Spleen (tissue), 13 donors: ENCODE measurements at places on chromosomes 5 and 9. TPM values are rescaled to one million over a fixed set of nuclear protein-coding genes. Genes with fewer than 3 reads are reported as not detected.

NUTM2G gene
- total RNA-seq = not detected

SPATA9 gene
- 1.4 TPM for total RNA-seq

KYAT1 gene
- total RNA-seq = 5.2 TPM

HAPLN1 gene
- not detected for total RNA-seq

TLR4 gene
- 138 TPM for total RNA-seq

PDZD2 gene
- 3.7 TPM for total RNA-seq

PCDHGA12 gene
- 4.3 TPM for total RNA-seq

PARP8 gene
- 137 TPM for total RNA-seq

DOK3 gene
- total RNA-seq = 167 TPM

GRCh38 chr5:17219006-17219422 lies 1.6 kb downstream of the BASP1 start:
- H3K27ac ChIP-seq = peak overlapping the region; percentile 96
- H3K36me3 ChIP-seq = no peaks in the 10 kb centered on the region
- peak; percentile 84 for DNase-seq
- H3K27me3 ChIP-seq = peaks cover 46% of the 10 kb centered on the region
- H3K4me1 ChIP-seq = peaks cover 90% of the 10 kb centered on the region

GRCh38 chr5:113269023-113269997 lies 165.5 kb downstream of the TSSK1B start:
- no peak for DNase-seq
- no peaks in the 10 kb centered on the region for H3K27me3 ChIP-seq
- peaks cover 10% of the 10 kb centered on the region for H3K4me1 ChIP-seq
- H3K27ac ChIP-seq = no peak overlapping the region
- no peak overlapping the region for H3K4me3 ChIP-seq

DNA sequence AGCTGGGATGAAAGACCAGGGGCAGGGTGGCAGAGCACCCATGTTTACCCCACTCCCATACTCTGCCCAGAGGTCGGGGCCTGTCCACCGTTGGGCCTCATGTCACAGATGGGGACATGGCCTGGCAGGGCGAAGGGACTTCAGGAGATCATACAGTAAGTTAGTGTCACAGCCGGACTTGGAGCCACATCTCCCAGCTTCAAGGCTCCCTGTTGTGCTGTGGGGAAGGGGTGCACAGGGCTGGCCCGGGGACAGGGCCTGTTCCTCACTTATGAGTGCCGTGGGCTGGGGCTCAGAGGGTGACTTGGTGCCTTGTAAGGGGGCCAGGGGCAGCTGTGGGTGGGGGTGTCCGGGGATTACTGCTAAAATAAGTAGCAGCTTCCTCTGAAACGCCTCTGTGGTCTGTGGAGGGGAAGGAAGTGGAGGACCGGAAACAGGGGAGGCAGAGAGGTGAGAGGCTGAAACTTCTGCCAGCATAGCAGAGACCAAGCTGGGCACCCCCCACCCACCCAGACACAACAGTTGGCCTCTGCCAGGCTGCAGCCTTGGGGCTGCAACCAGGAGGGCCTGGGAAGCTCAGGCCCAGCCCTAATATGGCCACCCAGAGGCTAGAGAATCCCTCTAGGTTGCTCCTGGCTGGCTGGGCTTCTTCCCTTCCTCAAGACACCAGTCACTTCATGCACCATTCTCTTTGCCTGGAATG lies 41.1 kb upstream of the NEK6 start:
- H3K27ac ChIP-seq = peak overlapping the region; percentile 90
- H3K4me3 ChIP-seq = no peak overlapping the region
- peaks cover 82% of the 10 kb centered on the region for H3K4me1 ChIP-seq
- DNase-seq = peak; percentile 93
- no peaks in the 10 kb centered on the region for H3K27me3 ChIP-seq

DNA sequence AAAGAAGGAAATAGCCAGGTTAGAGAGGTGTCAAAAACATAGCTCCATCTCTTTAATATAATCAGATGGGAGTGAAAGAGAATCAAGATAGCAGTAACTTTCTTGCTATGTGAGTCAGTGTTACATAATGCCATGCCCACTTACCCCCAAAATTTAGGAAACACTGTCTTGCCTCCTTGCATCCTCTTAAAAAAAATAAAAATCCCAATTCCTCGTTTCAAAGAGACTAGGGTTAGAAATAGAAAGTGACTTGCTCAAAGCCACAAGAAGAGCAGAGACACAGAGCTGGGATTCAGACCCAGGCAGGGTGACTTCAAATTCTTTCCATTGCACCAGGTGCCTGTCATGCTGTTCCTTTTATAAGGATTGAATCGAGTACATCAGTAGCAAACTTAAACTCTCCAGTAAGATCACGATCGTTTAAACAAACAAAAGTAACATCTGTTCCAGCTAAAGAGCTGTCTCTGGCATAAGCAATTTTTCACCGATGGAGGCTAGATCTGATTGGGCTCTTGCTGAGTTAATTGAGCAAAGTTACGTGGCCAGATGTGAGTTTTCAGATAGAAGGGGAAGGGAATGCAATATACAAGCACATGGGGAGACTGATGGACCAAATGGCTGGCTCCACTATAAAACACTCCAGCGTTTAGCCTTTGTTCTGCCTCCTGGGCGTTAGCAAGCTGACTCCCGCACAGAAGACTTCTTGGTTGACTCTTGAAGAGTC lies 176.9 kb downstream of the PALM2AKAP2 start:
- no peaks in the 10 kb centered on the region for H3K27me3 ChIP-seq
- H3K36me3 ChIP-seq = no peaks in the 10 kb centered on the region
- H3K4me3 ChIP-seq = no peak overlapping the region
- DNase-seq = no peak
- no peaks in the 10 kb centered on the region for H3K4me1 ChIP-seq

- H3K4me1 ChIP-seq = peaks cover 97% of the 10 kb centered on the region
- DNase-seq = no peak
- peaks cover 26% of the 10 kb centered on the region for H3K36me3 ChIP-seq
- no peaks in the 10 kb centered on the region for H3K27me3 ChIP-seq
- peak overlapping the region; percentile 70 for H3K27ac ChIP-seq
- no peak overlapping the region for H3K4me3 ChIP-seq
These were observed 20.0 kb downstream of the CEMIP2 start for GRCh38 chr9:71748280-71748743.

GRCh38 chr5:162654661-162655405 lies 587.3 kb downstream of the GABRG2 start:
- H3K27ac ChIP-seq = no peak overlapping the region
- H3K4me1 ChIP-seq = no peaks in the 10 kb centered on the region
- no peak overlapping the region for H3K4me3 ChIP-seq
- no peaks in the 10 kb centered on the region for H3K27me3 ChIP-seq
- DNase-seq = no peak
- H3K36me3 ChIP-seq = no peaks in the 10 kb centered on the region

GRCh38 chr9:89065921-89066320 lies 74.7 kb downstream of the S1PR3 start:
- H3K4me3 ChIP-seq = no peak overlapping the region
- H3K36me3 ChIP-seq = no peaks in the 10 kb centered on the region
- no peak overlapping the region for H3K27ac ChIP-seq

- H3K4me3 ChIP-seq = peak overlapping the region; percentile 40
- H3K27me3 ChIP-seq = peaks cover 30% of the 10 kb centered on the region
- H3K36me3 ChIP-seq = no peaks in the 10 kb centered on the region
These were observed 20.1 kb upstream of the MARCHF6 start for GRCh38 chr5:10333154-10334006.

GRCh38 chr9:89006267-89006666 lies 15.0 kb downstream of the S1PR3 start:
- no peak overlapping the region for H3K27ac ChIP-seq
- H3K36me3 ChIP-seq = no peaks in the 10 kb centered on the region
- peaks cover 2% of the 10 kb centered on the region for H3K4me1 ChIP-seq
- DNase-seq = no peak

- H3K4me3 ChIP-seq = no peak overlapping the region
- H3K27ac ChIP-seq = no peak overlapping the region
- H3K27me3 ChIP-seq = no peaks in the 10 kb centered on the region
- no peaks in the 10 kb centered on the region for H3K4me1 ChIP-seq
- no peaks in the 10 kb centered on the region for H3K36me3 ChIP-seq
These were observed 3.4 kb upstream of the AMBP start for GRCh38 chr9:114081441-114082016.

DNA sequence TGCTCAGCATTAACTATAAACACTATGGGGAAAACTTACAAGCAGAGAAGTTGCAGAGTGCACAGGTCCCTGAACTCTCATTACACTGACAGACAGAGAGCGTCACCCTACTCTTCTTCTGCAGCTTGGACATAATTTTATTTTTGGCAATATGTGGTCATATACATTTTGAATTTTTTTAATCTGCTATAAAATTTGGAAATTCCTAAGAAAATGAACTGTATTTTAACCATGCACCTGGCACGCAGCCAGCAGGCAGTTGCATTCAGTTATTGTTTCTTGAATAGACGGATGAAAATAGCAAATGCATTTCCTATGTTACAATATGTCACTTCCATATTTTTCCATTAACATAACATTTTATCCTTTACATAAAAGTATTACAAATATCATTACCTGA lies 100.2 kb downstream of the SLC25A46 start:
- H3K4me1 ChIP-seq = no peaks in the 10 kb centered on the region
- no peak overlapping the region for H3K27ac ChIP-seq
- no peaks in the 10 kb centered on the region for H3K36me3 ChIP-seq

- H3K4me1 ChIP-seq = no peaks in the 10 kb centered on the region
- no peak for DNase-seq
- no peak overlapping the region for H3K27ac ChIP-seq
- peaks cover 68% of the 10 kb centered on the region for H3K36me3 ChIP-seq
- H3K4me3 ChIP-seq = no peak overlapping the region
These were observed 13.8 kb downstream of the INVS start for GRCh38 chr9:100112677-100113336.

GRCh38 chr9:91847581-91848091 lies 102.4 kb downstream of the ROR2 start:
- peak overlapping the region; percentile 4 for H3K27ac ChIP-seq

DNA sequence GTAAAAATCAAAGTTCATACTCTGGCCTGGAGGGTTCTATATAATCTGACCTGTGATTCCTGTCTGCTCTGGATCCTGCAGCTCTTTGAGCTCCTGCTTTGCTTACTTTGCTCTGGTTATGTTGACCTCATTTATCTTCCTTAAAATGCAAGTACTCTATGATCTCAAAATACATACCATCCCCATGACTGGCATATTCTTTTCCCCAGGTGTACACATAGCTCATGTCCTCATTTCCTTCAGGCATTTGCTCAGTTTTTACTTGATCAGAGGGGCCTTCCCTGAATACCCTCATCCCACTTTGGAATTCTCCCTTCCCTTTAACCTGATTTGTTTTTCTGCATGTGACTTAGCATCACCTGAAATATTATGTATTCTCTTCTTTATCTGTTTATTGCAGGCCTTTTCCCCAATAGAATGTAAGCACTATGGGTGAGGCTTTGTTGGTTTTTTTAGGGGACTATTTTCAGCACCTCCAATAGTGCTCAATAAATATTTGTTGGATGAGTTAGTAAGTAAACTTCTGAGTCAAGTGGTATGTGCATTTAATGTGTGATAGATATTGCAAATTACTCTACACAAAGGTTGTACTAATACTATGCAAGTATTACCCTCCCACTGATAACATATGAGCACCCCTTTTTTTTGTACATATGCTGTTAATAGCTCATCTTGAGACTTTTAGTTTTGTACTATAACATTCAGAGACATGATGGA lies 211.5 kb downstream of the NMUR2 start:
- H3K36me3 ChIP-seq = no peaks in the 10 kb centered on the region
- H3K4me3 ChIP-seq = no peak overlapping the region
- no peaks in the 10 kb centered on the region for H3K27me3 ChIP-seq
- no peaks in the 10 kb centered on the region for H3K4me1 ChIP-seq
- DNase-seq = no peak
- H3K27ac ChIP-seq = no peak overlapping the region

DNA sequence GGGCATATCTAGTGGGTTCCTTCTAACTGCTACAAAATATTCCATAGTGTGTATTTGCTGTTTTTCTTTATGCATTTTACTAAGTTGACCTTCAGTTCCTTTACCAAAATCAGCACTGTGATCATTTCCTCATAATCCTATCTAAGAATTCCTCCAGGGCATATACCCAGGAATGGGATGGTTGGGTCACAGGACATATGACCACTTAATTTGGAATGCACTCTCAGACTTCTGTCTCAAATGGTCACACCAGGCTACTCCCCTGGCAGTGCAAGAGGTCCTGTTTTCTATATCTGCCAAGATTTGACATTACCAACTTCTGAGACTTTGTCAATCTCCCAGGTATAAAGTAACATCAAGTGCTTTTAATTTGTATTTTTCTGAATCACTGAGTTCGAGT lies 63.9 kb downstream of the ADAMTS12 start:
- no peak for DNase-seq
- H3K36me3 ChIP-seq = no peaks in the 10 kb centered on the region
- H3K27me3 ChIP-seq = no peaks in the 10 kb centered on the region
- H3K27ac ChIP-seq = no peak overlapping the region
- H3K4me3 ChIP-seq = no peak overlapping the region
- no peaks in the 10 kb centered on the region for H3K4me1 ChIP-seq

DNA sequence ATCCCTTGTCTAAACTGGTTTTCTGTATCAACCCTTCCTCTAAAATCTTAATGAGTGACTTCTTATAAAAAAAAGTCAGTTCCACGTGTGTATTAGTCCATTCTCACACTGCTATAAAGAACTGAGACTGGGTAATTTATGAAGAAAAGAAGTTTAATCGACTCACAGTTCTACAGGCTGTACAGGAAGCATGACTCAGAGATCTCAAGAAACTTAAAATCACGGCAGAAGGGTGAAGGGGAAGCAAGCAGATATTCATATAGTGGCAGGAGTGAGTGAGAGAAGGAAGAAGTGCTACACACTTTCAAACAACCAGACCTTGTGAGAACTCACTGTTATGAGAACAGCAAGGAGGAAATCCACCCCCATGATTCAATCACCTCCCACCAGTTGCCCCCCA lies 307.8 kb upstream of the ARRDC3 start:
- no peaks in the 10 kb centered on the region for H3K27me3 ChIP-seq
- H3K4me1 ChIP-seq = no peaks in the 10 kb centered on the region
- no peak overlapping the region for H3K27ac ChIP-seq
- no peaks in the 10 kb centered on the region for H3K36me3 ChIP-seq
- no peak overlapping the region for H3K4me3 ChIP-seq

DNA sequence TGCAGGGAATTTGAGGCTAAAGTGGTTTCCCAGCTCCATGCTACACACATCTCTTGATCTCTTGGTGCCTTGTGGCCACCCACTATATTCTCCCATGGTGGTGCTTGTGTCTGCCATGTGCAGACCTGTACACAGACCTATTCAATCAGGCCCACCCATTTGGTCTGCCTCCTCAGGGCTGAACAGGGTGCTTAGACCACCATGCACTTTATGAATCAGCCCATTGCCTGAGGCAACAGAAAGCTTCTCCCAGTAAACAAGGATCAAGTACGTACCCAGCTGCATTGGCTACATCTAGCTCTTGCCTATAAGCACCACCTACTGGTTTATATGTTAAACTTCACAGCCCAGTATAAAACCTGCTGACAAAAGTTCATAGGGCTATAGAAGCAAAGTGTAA lies 664.3 kb upstream of the EDIL3 start:
- no peaks in the 10 kb centered on the region for H3K27me3 ChIP-seq
- H3K4me3 ChIP-seq = no peak overlapping the region
- no peaks in the 10 kb centered on the region for H3K4me1 ChIP-seq
- no peaks in the 10 kb centered on the region for H3K36me3 ChIP-seq
- no peak for DNase-seq

GRCh38 chr5:88854769-88855168 lies 28.2 kb downstream of the MEF2C start:
- H3K27ac ChIP-seq = no peak overlapping the region
- no peak for DNase-seq
- no peaks in the 10 kb centered on the region for H3K4me1 ChIP-seq
- peaks cover 18% of the 10 kb centered on the region for H3K36me3 ChIP-seq

- DNase-seq = no peak
- H3K36me3 ChIP-seq = no peaks in the 10 kb centered on the region
- H3K27ac ChIP-seq = peak overlapping the region; percentile 19
- no peak overlapping the region for H3K4me3 ChIP-seq
These were observed 52.7 kb downstream of the RXRA start for GRCh38 chr9:134378901-134379338.
